T-helper 17 cell (primary cell): ENCODE measurements at places on chromosomes 6 and 20. TPM values are rescaled to one million over a fixed set of nuclear protein-coding genes. Genes with fewer than 3 reads are reported as not detected.

The GCLC gene
- 22.2 TPM for total RNA-seq

The RAB44 gene
- 0.77 TPM for total RNA-seq

The ANGPT4 gene
- not detected for total RNA-seq

The SNPH gene
- total RNA-seq, result 9.4 TPM

The HCK gene
- total RNA-seq, result 7.5 TPM

The LPA gene
- total RNA-seq, result not detected

The LHFPL5 gene
- not detected for total RNA-seq

The EXOC2 gene
- total RNA-seq, result 30.9 TPM

The FAM184A gene
- 2.1 TPM for total RNA-seq

The CD109 gene
- total RNA-seq, result 0.30 TPM

The LINC00237 gene
- not detected for total RNA-seq

The ZSCAN9 gene
- 1.9 TPM for total RNA-seq

The SLX4IP gene
- 4.6 TPM for total RNA-seq

The LY6G6D gene
- not detected for total RNA-seq

The WFDC12 gene
- total RNA-seq, result not detected

The MOCS3 gene
- total RNA-seq, result 3.8 TPM

The SLC22A16 gene
- not detected for total RNA-seq

The SPTLC3 gene
- total RNA-seq, result 0.44 TPM

The TBC1D32 gene
- total RNA-seq, result 8.6 TPM

The PPIL4 gene
- 33.0 TPM for total RNA-seq

The TREML1 gene
- 68.6 TPM for total RNA-seq

The CCDC170 gene
- total RNA-seq, result not detected

The BANF2 gene
- not detected for total RNA-seq

The IMPG1 gene
- total RNA-seq, result not detected

The ADIG gene
- total RNA-seq, result not detected

The KHDRBS2 gene
- not detected for total RNA-seq

The CCR6 gene
- total RNA-seq, result 60.5 TPM

The ARHGAP40 gene
- total RNA-seq, result not detected

The TUBB gene
- total RNA-seq, result 104 TPM

The PRRT1 gene
- 0.50 TPM for total RNA-seq

The HIVEP2 gene
- total RNA-seq, result 73.6 TPM

The GPR6 gene
- total RNA-seq, result not detected

The CCN6 gene
- total RNA-seq, result not detected

The PPP1R3G gene
- total RNA-seq, result not detected

The CRISP3 gene
- total RNA-seq, result not detected

The RSPO3 gene
- total RNA-seq, result not detected

The RAET1E gene
- not detected for total RNA-seq

The PREP gene
- 26.2 TPM for total RNA-seq

The FAM135A gene
- total RNA-seq, result 8.1 TPM

The MUCL3 gene
- total RNA-seq, result not detected

The MTHFD1L gene
- total RNA-seq, result 14.5 TPM

The SLC22A1 gene
- 0.45 TPM for total RNA-seq

The B3GALT4 gene
- total RNA-seq, result 10.1 TPM

The ARMH2 gene
- 2.7 TPM for total RNA-seq

The TAPBP gene
- total RNA-seq, result 344 TPM

The CST9L gene
- total RNA-seq, result not detected

The WFDC10B gene
- not detected for total RNA-seq

The TFAP2B gene
- total RNA-seq, result not detected

The DSP gene
- total RNA-seq, result 0.05 TPM

The RIMS1 gene
- not detected for total RNA-seq

The PXDC1 gene
- total RNA-seq, result 3.6 TPM

The FAM209A gene
- 6.7 TPM for total RNA-seq

The ELOVL5 gene
- 147 TPM for total RNA-seq

The RIPOR2 gene
- 364 TPM for total RNA-seq

The RAET1L gene
- not detected for total RNA-seq
